Psoas muscle (tissue), 8 donors: ENCODE measurements at places on chromosomes 1 and 21. TPM values are rescaled to one million over a fixed set of nuclear protein-coding genes. Genes with fewer than 3 reads are reported as not detected.

The RSPH1 gene
- total RNA-seq, result not detected

DNA sequence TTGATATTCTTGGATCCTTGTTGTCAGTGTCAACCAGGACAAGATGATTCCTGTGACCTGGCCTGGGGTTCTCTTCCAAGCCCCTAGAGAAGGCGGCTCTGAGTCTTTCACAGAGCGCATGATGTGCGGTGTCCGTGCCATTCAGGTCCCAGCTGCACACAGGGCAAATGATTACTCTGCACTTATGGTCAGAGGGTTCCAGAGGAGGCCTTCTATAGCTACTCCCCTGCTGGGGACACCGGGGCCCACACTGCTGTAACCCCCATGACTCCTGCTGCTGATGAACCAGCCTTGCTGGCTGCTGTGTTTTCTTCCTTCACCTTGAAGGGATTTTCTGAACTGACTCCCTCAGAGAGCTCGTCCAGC, 1.5 kb downstream of the PTGFRN start:
- no peak for DNase-seq

GRCh38 chr21:37673801-37674575, 242.3 kb downstream of the KCNJ6 start:
- DNase-seq, result no peak

DNA sequence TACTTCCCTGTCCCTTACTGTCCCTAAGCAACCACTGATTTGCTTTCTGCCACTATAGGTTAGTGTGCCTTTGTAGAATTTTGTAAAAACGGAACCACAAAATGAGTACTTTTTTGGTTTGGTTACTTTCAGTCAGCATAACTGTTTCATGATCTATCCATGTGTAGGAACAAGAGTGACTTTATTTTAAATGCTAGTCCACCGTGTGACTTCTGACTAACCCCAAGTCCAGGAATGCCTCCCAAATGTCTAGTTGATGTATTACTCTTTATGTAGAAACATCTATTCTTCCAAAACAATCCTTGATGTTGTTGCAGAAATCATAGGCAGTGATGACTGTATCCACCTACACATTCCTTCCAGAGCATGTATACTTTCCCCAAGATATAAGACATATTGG, 21.3 kb downstream of the ATPAF1 start:
- DNase-seq, result no peak

GRCh38 chr1:159214149-159214760, 9.6 kb downstream of the ACKR1 start:
- DNase-seq, result no peak

- DNase-seq, result no peak
Measured at GRCh38 chr1:28601696-28602095, 9.6 kb downstream of the RAB42 start.

The CLDN17 gene
- total RNA-seq, result not detected

DNA sequence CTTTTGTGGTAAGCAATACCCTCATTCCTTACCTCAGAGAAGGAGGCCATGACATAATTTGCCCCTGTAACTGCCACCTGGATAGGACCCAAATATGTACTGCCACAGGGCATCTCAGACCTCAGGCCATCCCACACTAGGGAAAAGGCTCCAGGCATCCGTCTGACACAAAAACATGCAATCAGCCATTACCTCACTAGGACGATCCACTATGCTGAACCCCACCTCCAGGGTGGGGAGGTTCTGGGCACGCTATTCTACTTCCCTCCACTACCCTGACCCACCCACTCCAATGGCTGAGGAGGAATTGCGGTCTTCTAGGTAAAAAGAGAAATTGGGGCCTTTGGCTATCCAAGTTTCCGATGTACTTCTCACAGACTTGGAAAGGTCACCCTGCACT, 53.6 kb downstream of the ERI3 start:
- DNase-seq, result no peak

The OVAAL gene
- not detected for total RNA-seq

- no peak for DNase-seq
Measured at GRCh38 chr21:26769613-26770188, 75.5 kb downstream of the ADAMTS1 start.

- DNase-seq, result no peak
Measured at GRCh38 chr1:177620636-177621190, 349.1 kb downstream of the SEC16B start.

DNA sequence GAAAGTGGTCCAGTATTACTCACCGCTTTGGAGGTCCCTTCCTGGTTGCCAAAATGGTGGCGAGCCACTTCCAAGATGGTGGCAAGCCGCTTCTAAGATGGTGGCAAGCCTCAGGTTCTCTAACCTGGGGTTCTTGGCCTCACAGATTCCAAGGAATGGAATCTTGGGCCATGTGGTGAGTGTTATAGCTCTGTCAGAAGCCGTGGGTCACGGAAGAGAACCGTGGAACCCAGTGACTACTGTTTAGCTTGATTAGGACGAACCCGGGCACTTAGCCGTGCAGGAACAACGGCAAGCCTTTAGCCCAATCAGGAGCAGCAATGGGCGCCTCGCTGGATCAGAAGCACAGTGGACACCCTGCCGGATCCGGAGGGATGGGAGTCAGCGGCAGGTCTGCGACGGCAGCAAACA, 356.2 kb upstream of the TMPRSS15 start:
- no peak for DNase-seq

DNA sequence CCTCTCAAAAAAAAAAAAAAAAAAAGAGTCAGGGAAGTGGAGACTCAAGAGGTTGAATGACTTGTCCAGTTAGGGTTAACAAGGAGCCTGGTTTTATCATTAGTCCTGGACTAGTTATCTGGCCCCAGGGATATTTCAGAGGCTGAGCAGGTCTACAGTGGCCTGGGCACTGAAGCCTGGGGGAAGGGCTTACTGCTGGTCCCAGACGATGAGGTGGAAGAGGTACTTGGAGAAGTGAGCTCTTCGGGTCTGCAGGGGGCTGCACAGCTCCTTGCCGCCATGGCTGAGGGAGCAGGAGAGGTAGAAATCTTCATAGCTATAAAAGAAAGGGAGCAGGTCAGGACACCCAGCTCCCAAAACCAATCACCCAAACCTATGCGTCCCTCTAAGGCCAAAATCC, 40.1 kb downstream of the PIK3C2B start:
- DNase-seq, result no peak

The MATN1 gene
- total RNA-seq, result not detected

GRCh38 chr21:39020751-39021477, 162.3 kb downstream of the PSMG1 start:
- DNase-seq, result no peak

DNA sequence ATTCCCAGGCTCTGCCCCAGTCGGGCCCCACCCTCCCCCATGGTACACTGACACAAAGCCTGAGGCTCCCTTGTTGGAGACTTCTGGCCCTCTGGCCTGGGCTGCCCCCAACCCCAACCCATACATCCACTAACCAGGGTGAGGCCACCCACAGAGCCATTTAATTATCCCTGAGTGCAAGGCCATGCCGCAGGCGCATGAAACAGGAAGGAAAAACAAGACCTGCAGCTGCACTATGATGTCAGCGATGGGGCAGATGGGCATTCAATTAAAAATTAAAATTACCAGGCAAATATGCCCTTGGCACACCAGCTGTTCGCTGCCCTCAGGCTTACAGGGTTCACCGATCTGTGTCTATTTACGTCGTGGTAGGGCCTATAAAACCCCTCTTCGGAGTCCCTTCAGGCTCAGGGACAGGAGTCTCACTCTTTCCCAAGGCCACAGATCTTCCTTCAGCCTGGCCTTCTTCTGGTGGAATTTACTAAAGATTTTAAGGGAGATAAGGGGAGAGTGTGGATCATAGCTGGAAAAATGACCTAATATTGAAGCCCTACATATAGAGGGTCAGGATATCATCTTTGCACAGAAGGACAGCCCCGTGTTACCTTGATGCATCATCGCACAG, 29.6 kb upstream of the RGS16 start:
- DNase-seq, result no peak

The PERM1 gene
- total RNA-seq, result 80.3 TPM

- no peak for DNase-seq
Measured at GRCh38 chr1:162329826-162330225, 46.8 kb downstream of the SPATA46 start.

DNA sequence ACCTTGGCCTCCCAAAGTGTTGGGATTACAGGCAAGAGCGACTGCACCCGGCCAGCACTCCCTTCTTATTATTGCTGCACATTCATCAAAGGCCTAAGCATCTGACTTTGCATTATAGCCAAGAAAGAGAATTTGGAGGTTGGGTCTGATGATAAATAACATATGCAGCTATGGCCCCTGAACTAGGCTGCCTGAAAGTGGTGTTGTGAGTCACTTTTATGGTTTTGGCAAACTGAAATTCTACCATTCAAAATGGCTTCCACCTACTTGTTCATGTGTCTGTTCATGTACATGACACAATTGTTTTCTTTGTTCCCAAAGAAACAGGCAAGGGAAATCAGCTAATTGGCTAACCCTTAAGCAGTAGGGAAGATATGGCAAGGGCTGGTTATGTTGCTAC, 25.0 kb upstream of the UAP1 start:
- no peak for DNase-seq

GRCh38 chr1:29487291-29487690, 251.0 kb downstream of the PTPRU start:
- no peak for DNase-seq

The TRNP1 gene
- 1.3 TPM for total RNA-seq

GRCh38 chr1:218376722-218377121, 31.6 kb downstream of the TGFB2 start:
- no peak for DNase-seq

GRCh38 chr1:231855361-231855760, 228.8 kb downstream of the DISC1 start:
- no peak for DNase-seq

DNA sequence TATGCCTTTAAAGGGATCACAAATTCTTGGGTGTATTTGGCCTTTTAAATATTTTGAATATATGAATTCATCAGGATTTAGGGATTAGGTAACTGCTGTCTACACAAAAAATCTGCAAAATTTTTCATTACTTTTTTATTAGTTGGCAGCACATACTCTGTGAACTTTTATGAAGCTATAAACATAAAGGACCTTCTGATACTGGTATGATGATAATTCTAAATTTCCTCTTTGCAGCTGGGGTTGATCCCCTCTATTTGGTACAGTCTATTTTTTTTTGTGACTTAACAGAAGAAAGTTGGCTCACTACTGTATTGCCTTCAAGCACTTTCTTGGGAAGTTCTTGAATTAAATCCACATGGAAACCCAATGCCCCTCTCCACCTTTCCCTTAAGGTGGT, 416.1 kb downstream of the LMO4 start:
- no peak for DNase-seq

The FALEC gene
- total RNA-seq, result not detected

GRCh38 chr1:8858888-8859706, 19.4 kb downstream of the ENO1 start:
- no peak for DNase-seq

DNA sequence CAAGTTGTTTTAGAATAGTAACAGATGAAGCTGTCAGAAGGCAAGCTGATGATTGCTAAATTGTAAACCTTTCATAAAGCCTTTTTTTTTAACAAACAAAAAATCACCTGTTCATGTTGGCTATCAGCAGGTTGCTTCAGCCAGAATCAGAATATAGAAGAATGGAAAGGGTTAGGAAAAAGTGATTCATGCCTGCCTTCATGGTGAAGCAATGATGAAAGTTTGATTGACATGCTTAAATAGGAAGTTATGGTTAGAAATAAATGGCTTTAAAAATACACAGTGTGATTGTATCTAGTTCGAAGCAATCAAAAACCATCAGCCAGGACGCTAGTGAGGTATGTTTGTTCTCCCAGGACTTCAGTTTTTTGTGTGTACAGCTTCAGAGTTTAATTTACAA, 37.9 kb downstream of the GABPA start:
- DNase-seq, result no peak

DNA sequence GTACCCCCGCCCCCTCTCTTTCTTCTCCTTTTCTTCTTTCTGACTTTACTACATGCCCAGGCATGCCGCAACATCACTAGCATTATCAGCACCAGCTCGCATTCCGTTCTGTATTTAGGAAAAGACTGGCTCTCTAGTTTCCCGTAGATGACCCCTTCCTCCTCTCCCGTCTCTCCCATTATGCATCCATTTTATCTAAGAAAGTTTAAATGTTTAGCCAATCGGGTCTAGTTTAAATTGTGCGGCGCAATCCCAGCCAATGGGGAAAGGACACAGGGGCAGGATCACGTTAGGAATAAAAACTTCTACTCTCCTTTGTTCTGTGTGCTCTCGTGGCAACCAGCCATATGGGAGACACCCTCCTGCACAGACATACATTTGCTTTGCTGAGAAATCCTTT, 2.3 kb upstream of the KRTAP10-7 start:
- DNase-seq, result no peak

- DNase-seq, result no peak
Measured at GRCh38 chr1:18178111-18178510, 70.5 kb downstream of the IGSF21 start.

GRCh38 chr1:39238476-39238875, 34.0 kb downstream of the MACF1 start:
- DNase-seq, result no peak

The L1TD1 gene
- total RNA-seq, result 0.06 TPM

The OR14C36 gene
- total RNA-seq, result not detected

GRCh38 chr1:100719490-100719889, at the start of gene VCAM1:
Gene VCAM1, plus strand, starts transcription at chr1:100719742. Its CDS starts 119 bp downstream, at chr1:100719861.
- DNase-seq, result no peak

The NLRP3 gene
- total RNA-seq, result 0.27 TPM

The CATSPERE gene
- total RNA-seq, result 0.49 TPM

- no peak for DNase-seq
Measured at GRCh38 chr1:42801832-42802473, 15.0 kb upstream of the ERMAP start.

DNA sequence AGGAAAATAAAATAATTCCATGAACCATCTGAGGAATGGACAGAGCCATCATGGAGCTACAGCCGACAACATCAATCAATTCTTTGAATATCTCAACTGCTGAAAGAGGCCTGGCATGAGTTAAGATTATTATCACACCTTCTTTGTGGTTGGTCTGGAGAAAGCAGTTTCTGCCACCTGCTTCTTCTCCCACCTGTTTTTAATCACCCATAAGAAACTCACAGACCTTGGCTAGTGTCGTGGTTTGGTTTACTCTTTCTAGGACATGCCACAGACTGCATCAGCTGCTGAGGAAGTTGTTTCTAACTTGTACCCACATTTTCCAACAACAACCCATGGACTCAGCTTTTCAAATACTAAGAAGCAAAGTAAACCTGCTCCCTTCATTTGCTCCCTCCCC, 65.6 kb downstream of the NTPCR start:
- no peak for DNase-seq

- no peak for DNase-seq
Measured at GRCh38 chr1:221039616-221040015, 160.4 kb downstream of the HLX start.

DNA sequence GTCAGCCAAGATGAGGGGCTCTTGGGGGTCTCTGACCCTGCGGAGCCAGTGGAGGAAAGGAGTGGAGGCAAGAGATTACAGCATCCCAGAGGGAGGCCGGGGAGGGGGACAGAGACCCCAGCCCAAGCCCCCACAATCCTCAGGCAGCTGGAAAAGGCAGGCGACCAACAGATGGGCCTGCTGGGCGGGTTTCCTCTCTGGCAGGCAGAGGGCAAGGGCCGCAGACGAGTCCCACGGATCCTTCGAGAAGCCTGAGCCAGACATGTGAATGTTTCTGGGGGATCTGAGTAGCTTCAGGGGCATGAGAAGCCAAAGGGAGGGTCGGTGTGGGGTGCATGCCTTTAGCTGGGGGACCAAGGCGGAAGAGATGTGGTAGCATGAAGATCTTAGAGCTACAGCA, 2.1 kb upstream of the PLEKHA6 start:
- no peak for DNase-seq

GRCh38 chr1:103949779-103950178, 200.1 kb downstream of the AMY1C start:
- DNase-seq, result no peak
